Right kidney (tissue), 9 donors: ENCODE measurements at places on chromosomes 4 and X.

GRCh38 chr4:166012129-166013030 lies 139.3 kb downstream of the TLL1 start:
- DNase-seq: no peak

- no peak for DNase-seq
Measured at GRCh38 chr4:57303012-57303751, 193.0 kb upstream of the IGFBP7 start.

- DNase-seq: no peak
Measured at GRCh38 chrX:154372612-154373022, 1.8 kb downstream of the FLNA start.

GRCh38 chr4:184462724-184463123 lies 11.6 kb downstream of the IRF2 start:
- DNase-seq: no peak
